Left ventricle myocardium inferior (tissue), 1 donor: ENCODE measurements at places on chromosomes 2 and 18.

- DNase-seq, result peak; percentile 78
These were observed 108.6 kb downstream of the COMMD1 start for GRCh38 chr2:62014102-62014501.

DNA sequence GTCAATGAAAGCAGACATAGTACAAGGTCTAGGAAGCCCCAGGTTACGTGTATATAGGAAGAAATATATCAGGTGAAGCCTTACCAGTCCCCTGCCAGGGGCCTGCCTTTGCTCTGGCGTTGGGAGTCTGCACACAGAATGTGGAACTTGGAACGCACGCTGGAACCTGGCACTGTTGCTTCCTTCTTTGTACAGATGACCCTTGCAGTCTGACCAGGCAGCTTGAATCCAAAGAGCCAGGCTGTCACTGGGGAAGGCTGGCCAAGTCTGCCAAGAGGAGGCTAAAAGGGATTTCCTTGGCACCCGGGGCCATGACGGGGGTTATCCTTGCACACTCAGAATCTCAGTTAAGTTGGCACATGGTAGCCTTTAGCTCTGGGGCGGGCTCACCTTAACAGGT lies 39.5 kb downstream of the TMEM247 start:
- DNase-seq, result peak; percentile 62

DNA sequence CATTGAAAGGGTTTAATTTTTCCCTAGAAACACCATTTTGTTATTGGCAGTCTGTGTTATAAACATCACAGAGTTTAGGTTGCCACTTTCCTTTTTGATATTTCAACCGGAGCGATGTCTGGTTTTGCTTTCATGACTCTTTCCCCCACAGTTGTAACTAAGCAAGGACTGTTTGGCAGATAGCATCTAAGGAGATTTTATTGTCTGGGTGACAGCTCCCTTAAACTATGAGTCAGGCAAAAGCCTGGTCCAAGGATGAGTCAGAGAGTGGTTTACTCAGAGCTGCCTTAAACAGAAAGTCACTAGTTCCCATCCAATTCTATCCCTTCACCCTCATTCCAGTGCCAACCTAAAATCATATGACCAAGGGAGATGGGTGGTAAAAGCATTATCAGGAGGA lies 341.6 kb upstream of the VWC2L start:
- no peak for DNase-seq

DNA sequence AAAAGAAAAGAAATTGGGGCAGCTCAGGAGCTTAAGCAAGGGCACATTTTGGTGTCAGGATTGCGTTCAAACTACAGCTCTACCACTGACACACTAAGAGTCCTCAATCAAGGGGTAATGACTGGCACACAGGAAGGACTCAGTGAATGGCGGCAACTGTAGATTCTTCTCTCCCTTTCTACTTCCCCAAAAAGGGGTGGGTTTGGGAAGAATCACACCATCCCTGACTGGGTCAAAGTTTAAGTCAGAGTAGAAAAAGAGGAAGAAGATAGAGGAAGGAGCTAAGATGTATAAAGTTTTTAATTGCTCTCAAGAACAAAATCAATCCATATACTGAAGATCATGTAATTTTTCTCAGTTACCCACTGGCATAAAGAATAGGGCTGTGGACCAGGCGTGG lies 2.6 kb downstream of the NLRC4 start:
- DNase-seq, result no peak

DNA sequence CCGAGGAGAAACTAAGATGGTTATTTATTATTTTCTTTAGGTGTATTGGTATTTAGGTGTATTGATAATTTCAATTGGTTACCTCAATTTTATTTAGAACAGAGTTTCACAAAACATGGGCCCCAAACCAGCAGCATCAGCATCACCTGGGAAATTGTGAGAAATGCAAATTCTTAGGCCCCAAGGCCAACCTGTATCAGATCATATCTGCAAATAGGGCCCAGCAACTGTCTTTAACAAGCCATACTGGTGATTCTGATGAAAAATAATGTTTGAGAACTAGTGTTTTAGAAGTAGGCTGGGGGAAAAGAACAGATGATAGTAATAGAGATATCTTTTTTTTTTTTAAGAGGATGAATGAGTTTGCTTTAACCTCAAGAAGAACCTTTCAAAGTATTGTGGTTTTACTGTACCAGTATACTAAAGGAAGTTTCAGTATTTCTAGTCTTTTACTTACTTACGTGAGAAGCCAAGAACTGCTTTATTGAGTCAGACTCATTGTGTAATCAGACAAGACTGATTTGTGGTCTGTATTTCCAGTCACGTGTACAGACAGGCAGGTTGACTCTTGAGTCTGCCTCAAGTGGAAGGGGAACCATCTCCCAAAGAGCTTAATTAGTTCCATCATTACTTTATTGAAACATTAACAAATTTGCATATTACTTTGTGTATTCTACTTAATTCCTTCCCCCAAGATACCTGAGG lies 60.4 kb upstream of the GAREM1 start:
- DNase-seq, result no peak

GRCh38 chr2:3222636-3223035 lies 155.0 kb downstream of the EIPR1 start:
- no peak for DNase-seq

DNA sequence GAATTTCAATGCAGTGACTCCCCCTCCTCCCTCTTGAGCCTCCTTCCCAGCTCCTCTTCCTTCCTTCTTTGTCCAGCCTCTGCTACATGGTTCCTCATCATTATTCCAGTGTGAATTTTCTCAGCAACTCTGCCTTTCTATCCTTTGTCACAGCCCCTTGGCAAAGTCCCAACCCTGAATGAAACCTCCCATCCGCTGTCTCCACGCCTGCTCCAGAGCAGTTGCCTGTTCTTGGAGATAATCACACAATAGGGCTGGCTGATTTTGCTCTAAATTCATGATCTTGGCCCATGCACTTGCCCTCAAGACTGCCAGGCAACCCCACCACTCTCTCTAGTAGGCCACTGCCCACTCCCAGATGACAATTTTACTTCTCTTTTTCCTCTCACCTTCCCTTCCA lies 61.4 kb downstream of the BCL2L11 start:
- no peak for DNase-seq

DNA sequence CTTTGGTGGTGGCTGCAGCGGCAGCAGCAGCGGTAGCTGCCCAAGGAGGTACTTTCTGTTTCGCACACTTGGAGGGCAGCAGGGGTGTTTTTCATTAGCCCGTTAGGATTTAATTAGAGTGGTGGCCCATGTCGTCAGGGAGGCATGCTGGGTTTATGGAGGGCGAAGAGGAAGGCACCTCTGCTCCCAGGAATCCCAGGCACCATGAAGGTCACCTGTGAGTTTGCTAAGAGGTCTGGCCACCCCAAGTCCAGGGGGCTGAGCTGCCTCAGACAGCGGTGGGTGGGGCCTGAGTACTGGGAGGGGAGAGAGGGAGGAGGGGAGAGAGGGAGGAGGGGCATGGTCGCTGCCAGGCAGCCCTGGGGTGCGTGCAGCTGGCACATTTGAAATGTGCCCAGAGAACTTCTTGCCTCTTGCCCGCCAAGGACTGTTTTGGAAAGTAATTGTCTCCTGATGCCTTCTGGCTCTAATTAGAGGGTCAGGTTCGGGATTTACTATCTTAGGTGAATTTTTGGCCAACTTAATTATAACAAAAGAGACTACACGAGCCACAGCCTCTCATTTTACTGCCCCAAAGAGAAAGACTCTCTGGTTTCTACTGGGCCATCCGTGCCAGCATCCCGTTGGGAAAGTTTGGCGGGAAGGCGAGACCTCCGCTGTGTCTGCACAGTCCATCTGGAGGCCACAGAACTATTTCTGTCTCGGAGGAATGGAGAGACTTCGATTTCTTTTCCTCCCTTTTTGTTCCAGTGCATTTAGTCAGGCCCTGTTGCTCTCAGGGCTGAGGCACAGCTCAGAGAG lies 62.0 kb downstream of the GLI2 start:
- no peak for DNase-seq

- no peak for DNase-seq
These were observed 36.5 kb upstream of the ARMC9 start for GRCh38 chr2:231161877-231162329.

DNA sequence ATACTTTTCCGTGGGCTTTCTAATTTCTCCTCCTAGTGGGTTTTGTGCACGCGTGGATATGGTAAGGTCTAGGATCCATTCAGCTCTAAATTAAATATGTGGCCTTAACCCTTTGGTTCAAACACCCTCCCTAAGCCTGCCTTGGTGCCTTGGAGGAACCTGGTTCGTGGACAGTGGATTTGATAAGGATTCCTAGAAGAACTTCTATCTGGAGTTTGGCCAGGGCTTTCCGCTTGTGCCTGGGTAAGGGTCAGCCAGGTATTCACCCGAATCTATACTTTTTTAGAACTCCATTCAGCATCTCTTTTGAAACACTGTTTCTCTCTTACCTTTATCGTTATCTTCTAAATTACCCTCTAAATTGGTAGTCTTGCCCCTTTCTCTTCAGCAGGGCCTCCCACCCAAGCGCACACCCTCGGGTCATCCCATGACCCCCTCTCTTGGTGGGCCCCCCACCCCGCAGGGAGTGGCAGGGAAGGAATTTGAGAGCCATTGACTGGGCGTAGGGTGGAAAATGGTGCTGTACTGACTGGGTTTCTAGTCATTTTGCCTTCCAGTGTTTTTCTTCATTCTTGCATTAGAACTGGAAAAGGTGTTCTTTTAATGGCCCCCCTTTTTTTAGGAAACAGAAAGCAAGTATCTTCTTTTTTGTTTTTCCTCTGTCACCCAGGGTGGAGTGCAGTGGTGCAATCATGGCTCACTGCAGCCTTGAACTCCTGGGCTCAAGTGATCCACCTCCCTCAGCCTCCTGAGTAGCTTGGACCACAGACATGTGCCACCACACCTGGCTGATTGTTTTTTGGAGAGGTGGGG lies 1.8 kb downstream of the SOCS6 start:
- no peak for DNase-seq

DNA sequence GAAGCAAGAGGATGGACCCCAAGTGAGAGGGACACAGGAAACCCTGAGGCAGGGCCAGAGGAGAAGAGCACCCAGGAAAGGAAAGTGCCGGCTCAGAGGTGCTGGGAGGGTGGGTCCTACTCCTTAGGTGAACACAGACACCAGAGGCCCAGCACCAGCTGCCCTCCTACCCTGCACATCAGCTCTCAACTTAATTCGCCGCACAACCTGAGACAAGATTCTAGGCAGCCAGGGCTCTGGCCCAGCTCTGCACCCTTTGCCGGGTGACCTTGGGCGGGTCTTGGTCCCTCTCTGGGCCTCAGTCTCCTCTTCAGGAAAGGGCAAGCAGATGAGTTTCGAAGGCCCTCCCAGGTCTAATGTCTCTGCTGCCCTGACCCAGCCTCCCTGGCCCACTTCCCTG lies 28.1 kb downstream of the ZFP36L2 start:
- no peak for DNase-seq

DNA sequence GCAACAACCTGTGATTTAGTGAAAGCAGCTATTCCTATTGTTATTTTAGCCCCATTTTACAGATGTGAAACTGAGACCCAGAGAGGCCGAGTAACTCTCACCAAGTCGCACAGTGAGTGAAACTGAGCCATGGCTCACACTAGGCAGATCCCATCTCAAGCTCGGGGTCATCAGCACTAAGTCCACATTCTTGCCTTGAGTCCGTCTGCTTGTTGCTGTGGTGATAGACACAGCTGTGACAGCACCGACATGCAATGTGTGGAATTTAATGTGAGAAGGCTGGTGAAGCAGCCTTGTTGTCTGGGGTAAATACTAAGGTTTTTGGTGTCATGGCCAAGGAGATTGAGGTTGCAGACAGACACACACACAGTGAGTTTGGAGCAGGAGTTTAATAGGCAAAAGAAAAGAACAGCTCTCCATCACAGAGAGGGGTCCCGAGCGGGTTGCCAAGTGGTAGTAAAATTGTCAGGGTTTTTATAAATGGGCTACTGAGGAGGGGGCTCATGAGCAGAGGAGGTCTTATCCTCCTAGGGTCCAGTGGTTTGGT lies 40.2 kb upstream of the GMCL1 start:
- DNase-seq, result no peak

GRCh38 chr2:236774171-236774570 lies 204.5 kb downstream of the ACKR3 start:
- no peak for DNase-seq

GRCh38 chr18:58025205-58025604 lies 18.8 kb upstream of the NEDD4L start:
- DNase-seq, result no peak

GRCh38 chr2:16005816-16006536 lies 65.6 kb downstream of the MYCN start:
- DNase-seq, result no peak

GRCh38 chr18:53421869-53422268 lies 802.6 kb downstream of the MBD2 start:
- DNase-seq, result no peak

DNA sequence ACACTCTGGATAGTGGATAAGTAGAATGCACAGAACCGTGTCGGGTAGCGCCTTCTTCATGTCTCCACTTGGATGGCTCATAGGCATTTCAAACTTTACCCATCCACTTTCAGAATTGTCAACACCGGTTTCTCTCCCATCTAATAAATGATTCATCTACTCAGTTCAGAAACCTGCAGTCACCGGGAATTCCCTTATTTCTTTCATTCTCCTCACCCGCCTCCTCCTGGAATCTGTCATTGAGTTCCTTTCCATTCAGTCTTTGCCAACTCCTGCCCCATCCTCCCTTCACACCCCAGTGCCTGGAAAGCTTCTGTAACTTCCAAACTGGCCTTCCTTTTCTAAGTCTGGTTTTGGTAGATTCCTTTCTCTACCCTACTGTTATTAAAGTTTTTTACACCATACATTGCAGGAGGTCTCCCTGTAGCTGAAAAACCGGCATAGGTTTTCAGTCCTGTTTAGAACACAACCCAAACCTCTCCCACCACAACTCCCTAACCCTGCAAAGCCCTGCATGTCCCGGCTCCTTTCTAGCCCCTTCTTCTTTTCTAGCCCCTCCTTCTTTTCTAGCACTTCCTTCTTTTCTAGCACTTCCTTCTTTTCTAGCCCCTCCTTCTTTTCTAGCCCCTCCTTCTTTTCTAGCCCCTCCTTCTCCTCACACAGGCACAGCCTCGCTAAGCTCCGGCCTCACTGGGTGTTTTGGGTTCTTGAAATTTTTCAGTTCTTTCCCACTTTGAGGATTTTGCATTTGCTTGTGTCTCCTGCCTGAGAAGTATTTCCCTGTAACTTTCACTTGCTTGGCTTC lies 133.9 kb upstream of the KLHL14 start:
- no peak for DNase-seq
